Adrenal gland (tissue), 19 donors: ENCODE measurements at places on chromosomes 5 and 9. TPM values are rescaled to one million over a fixed set of nuclear protein-coding genes. Genes with fewer than 3 reads are reported as not detected.

- peak overlapping the region; percentile 62 for H3K27ac ChIP-seq
- no peaks in the 10 kb centered on the region for H3K36me3 ChIP-seq
- no peaks in the 10 kb centered on the region for H3K27me3 ChIP-seq
- DNase-seq, result no peak
- H3K4me1 ChIP-seq, result no peaks in the 10 kb centered on the region
Measured at GRCh38 chr5:34511915-34512314, 144.2 kb upstream of the RAI14 start.

GRCh38 chr5:14593326-14594021 lies 11.9 kb downstream of the OTULINL start:
- H3K36me3 ChIP-seq, result no peaks in the 10 kb centered on the region
- no peaks in the 10 kb centered on the region for H3K27me3 ChIP-seq
- H3K4me1 ChIP-seq, result peaks cover 11% of the 10 kb centered on the region

The ZDHHC11 gene
- 0.57 TPM for total RNA-seq

DNA sequence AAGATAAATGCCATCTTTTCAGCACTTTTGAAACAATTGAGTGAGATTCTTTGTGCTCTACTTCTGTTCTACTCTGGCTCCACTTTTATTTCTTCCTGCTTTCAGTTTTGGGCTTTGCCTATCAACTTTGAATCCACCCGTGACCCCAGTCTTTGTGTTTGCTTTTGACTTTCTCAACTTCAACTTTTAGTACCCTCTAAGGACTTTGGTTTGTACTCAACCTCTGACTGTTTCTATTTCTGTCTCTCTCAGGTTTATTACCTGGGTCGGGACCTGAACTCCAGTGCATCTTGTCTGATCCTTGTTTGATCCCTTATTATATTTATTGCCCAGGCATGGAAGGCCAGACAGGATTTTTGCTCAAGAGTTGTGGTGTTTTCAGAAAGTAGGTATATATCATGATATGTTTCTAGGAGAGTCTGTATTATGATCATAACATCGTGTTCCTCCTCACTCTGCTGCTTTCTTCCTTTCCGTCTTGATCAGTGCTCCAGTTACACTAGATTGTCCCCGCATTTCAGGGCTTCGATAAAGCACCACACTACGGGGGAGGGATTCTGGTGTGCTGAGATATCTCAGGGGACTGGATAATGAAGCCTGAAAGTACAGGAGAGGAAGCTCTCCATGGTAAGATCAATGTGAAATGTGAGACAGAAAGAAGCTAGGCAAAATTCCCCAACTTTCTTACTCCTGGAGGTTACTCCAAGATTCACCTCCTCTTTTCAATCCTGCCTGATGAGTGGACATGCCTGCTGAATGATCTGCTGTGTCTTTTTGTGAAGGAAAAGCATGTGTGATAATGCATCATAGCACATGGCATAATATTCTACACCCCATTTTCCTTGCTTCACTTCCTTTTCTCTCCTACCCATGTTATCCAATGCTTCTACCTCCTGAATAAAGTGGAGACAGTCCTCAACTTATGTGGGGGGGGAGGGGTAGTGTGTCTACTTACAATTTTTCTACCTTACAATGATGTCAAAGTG lies 155.5 kb upstream of the GRIN3A start:
- no peak overlapping the region for H3K27ac ChIP-seq
- DNase-seq, result no peak

DNA sequence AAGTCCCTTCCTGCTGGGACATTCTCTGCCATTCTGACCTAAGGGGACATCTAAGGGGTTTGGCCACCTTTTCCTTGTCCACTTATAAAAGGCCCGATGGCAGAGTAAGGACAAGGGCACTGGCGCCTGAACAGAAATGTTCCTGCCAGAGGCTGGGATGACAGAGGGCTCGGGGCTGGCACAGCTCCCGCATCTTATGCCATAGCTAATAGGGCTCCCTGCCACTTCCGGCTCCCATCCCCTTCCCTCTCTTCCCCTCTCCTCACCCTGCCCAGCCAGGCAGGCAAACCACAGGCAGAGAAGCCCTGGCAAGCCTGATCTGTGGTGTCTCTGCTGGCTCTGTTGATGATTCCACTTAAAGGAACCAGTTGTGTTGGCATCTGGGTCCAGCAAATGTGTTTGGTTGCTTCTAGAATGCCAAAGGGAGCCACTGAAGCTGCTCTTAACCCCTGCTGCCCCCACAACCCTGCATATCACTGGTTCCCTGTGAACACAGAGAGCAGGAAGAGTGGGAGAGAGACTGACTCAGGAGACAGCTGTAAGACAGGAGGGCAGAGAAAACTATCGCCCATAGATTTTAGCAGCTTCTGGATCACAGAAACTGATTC lies 18.4 kb upstream of the ADRA1B start:
- H3K4me1 ChIP-seq, result no peaks in the 10 kb centered on the region
- no peak overlapping the region for H3K4me3 ChIP-seq
- no peak overlapping the region for H3K27ac ChIP-seq
- no peak for DNase-seq

The IFNA21 gene
- total RNA-seq, result not detected

DNA sequence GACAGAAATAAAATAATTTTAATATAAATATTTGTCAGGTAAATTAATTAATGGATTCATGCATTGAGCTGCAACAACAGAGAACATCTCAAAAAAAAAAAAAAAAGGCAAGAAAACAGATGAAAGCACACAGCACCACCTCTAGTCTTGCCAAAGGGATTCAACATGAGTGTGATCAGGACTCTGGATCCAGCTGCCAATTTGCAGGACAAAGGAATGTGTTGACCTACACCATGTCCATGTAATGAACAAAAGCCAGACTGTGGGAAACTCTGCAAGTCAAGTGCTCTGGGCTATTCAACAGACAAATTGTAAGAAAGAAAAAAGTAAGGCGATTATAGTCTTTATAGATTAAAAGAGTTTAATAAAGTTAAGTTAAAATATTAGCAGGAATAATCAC lies 769.3 kb downstream of the TLR4 start:
- H3K4me3 ChIP-seq, result no peak overlapping the region
- H3K36me3 ChIP-seq, result no peaks in the 10 kb centered on the region
- H3K27me3 ChIP-seq, result no peaks in the 10 kb centered on the region
- H3K27ac ChIP-seq, result no peak overlapping the region
- no peak for DNase-seq
- H3K4me1 ChIP-seq, result no peaks in the 10 kb centered on the region
